ENCODE measurements at places on chromosomes 12 and 14.

- DNase-seq: peak; percentile 50
Measured at GRCh38 chr12:123267991-123268843, 3.4 kb downstream of the CDK2AP1 start.

- DNase-seq: no peak
Measured at GRCh38 chr12:24500831-24501230, 448.1 kb downstream of the BCAT1 start.

DNA sequence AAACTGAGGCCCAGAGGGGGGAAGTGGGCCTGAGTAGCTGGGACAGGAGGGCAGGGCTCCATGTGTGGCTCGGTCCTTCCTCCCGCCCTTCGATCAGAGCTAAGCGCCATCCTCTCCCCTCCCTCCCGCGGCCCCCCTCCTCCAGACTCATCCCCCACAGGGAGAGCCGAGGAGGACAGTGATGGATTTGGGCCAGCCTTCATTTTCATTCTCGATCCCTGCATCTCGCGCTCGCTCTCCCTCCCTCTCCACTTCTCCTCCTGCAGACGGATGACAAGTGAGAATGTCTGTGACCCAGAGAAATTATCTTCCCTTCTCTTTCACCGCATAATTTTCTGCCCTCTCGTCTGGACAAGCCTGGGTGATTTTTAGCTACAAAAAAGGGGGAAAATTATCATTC, 183.3 kb downstream of the RBM19 start:
- no peak for DNase-seq

DNA sequence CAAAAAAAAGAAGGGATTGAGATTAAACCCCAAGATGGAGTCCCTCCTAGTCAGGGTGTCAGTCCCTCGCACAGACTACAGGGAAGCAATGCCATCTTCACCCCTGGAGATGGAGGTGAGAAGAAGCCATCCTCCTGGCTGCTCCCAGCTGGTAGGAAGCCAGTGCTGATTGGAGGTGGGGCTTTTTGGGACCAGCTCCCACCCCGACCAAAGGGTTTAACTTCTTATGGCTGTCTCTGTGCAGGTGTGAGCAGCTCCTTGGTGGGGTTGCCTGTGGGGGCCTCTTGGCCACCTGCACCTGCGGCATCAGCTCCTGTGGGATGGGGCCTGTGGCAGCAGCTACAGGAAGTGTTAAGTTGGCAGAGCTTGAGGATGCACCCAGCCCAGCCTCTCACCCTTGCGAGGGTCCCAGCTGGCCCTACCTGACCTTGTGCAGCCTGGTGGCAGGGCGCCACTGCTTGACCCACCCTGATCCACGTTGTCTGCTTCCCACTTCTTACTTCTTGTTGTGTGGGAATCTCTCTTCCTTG, 3.8 kb upstream of the KRT86 start:
- no peak for DNase-seq

DNA sequence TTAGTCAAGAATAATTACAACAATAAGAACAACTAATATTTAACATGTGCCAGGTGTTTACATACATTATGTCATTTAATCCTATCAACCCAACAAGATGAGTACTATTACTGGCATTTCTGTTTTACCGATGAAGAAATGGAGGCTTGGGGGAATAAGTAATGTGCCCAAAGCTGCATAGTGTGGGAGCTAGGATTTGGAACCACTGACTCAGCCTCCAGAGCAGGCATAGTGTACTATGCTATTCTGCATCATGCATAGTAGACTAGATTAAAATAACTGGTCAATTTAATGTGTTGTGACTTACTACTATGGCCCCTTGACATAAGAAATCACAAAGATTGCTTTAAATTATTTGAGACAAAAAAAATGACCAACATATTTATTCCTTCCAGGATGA, 9.5 kb downstream of the GPR19 start:
- no peak for DNase-seq

All from NCI-H2171 treated with DMSO at 0.1 percent for 48 hours (cell line).